Substantia nigra (tissue), 51 donors: ENCODE measurements at places on chromosomes 3 and 15.

DNA sequence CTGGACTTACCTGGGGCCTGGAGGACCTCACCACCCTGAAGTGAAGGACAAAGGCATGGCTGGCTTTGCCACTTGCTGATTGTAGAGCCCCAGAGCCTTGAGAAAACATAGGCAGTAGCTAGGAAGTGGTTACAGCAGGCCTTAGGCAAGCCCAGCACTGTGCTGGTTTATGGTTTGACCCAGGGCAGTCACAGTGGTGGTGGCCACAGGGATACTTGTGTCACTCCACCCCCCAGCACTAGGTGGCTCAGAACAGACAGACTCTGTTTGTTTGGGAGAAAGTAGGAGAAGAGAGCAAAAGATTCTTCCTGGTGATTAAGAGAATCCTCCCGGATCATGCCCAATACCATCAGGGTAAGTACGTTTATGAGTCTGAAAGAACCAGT lies 13.2 kb upstream of the COL8A1 start:
- no peak for DNase-seq

- DNase-seq: peak; percentile 3
Measured at GRCh38 chr15:45790325-45790943, 155.6 kb downstream of the SQOR start.

GRCh38 chr15:98597666-98598065 lies 50.7 kb upstream of the IGF1R start:
- DNase-seq: no peak

DNA sequence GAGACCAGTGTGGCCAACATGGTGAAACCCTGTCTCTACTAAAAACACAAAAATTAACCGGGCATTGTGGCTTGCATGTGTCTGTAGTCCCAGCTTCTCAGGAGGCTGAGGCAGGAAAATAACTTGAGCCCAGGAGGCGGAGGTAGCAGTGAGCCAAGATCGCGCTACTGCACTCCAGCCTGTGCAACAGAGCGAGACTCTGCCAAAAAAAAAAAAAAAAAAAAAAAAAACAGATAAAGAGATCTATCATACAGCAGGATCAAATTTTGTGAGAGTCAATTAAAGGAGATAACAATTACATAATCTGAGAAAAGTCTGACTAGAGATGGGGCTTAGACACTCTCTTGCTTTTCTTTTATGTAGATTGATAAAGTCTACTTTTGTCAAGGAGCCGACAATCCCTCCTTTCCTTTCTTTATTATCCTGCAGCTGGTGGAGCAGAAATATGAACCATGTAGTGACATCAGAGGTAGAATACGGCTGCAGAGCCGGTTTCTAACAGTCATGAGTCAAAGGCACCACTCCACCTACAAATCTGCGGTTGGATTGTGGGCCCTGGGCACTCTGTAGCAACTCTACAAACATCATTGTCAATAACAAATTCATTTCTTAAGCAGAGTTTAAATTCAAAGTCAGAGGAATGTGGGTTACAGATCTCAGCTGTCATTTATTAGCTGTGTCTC lies 9.0 kb downstream of the C2CD4A start:
- no peak for DNase-seq

GRCh38 chr3:122974764-122975162 lies 52.8 kb downstream of the SEMA5B start:
- no peak for DNase-seq

DNA sequence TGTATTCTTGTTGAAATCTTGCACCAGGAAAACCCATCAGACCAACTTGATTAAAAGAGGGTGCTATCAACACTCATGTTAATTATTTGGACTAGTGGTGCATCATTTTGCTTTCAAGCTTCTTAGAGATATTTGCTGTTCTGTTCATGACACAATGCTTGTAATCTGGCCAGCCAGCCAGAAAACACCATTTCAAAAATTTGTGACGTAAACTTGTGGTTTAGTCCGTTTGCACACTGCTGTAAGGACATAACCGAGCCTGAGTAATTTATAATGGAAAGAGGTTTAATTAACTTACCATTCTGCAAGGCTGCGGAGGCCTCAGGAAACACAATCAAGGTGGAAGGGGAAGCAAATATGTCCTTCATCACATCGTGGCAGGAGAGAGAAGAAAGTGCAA lies 374.3 kb upstream of the TGFBR2 start:
- no peak for DNase-seq
